ENCODE measurements at places on chromosomes 16 and 17.
A peak's percentile ranks its signal among the peaks of the same experiment; 100 is the strongest.

DNA sequence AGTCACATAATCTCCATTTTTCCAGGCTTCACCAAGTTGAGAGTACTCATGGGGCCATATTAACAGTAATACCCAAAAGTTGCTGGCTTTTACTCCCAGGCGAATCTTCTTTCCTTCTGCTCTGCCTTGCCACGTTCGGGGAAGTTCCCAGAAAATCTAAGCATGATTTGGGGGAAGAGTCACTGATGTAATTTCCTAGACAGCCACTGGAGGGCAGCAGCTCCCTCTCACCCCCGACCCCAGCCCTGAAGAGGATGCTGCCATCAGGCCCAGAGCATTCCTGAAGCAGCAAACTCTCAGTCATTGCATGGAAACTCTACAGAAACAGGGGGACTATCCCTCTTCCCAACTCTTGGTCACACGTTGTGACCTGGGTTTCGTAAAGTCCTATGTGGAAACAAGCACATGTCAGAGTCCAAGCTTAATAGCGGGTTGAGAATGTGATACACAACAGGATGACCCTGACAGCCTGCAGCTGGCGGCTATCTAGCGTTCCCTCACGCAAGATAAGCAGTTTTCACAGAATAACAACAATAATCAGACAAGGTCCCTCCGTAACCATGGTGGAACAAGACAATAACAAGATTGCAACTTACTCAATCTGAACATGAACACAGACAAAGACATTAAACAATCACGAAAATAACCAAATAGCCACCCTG is 43.8 kb upstream of the DHX40 start:
- peak; percentile 79 for DNase-seq

DNA sequence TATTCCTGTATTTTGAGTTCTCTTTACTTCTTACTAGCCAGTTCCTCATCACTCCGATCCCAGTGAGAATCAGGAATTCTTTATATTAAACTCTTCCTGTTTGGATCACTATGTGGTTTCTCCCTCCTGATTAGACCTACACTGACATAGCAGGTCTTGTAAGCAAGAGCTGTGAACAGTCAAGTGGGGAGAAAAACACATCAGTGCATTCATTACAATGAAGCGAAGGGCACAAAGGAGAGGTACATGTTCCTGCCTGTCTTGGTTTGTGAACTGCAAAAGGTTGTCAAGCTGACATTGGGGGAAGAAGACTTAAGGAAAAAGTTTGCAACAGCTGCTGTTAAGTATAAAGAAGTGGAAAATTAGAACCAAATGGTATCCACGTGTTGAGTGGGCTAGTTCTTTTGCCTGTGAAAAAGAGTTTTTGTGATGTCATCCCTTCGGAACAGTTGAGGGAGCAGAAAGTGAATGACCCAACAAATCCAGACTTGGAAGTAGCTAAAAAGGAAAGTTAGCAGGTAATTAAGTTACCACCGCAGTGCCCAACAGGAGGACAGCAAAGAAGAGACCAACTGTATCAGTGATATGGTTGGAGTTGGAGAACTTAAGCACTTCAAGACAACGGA is 23.0 kb upstream of the TRIM25 start:
- DNase-seq, result no peak

- no peak for DNase-seq
Measured at GRCh38 chr17:29740017-29740416, 117.3 kb upstream of the CORO6 start.

GRCh38 chr16:2475413-2476344 is 752 bp downstream of the TBC1D24 start:
- no peak for DNase-seq

DNA sequence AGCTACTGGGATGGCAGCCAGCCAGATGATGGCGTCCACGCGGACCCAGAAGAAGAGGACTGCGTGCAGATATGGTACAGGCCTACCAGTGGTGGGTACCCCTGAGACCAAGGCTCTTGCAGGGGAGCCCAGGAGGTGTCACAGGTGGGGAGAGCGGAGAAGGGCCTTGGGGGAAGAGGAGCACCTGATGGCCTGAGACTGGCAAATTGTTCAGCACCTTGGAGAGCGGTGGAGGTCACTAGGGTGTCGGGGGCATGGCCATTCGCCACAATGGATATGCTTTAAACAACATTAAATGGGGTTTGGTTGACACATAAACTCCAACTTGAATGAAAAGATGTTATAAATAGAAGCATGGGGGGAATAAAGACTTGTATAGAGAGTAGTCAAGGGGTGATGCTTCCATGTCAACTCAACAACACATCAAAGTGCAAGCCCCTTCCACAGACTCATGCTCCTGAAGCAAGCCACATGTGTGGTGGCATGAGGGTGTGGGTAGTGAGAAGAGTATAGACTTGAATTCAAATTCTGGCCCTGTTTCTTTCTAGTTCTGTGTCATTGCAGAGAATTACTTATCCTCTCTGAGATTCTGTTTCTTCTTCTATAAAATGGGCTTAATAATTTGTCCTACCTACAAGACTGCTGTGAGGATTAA is 22.2 kb downstream of the CLEC19A start:
- DNase-seq, result no peak

GRCh38 chr17:43356999-43357398 is 41.8 kb upstream of the ARL4D start:
- DNase-seq, result no peak

DNA sequence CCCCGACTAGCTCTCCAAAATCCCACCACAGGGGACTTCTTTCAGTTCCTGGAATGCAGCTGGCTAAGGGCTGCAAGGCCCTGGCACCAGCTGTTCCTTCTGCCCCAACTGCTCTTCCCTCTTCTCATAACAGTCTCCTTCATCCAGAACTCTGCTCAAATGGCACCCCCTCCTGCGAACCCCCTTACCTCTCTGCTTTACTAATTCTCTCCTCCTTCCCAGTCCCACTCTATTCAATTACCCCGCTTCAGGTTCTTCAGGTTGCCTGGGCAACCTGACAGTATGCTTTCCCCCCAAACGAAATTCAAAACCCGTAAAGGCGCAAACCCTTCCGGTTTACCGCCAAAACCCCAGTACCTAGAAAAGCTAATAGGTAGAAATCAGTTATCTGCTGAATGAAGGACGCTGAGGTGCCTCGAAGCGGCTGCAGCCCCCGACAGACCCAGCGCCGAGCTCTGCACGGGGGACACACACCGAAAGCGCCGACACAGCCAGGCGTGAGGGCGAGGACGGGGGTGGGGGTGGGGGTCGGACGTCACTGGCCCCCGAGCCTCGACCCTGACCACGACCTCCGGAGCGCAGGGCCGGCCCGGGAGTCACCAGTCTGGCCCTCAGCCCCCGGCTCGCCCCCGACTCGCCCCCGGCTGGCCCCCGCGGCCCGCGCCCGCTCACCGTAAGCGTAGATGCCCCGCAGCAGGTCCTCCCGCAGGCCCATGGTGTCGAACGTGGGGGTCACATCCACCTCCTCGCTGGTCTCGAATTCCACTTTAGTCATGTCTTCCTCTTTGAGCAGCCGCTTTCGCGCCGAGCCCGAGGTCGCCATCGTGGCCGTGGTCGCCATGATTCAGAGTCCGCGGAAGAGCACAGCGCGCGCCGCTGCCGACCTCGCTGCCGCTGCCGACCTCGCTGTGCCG is 550 bp downstream of the EIF4A3 start:
- DNase-seq, result no peak

- DNase-seq, result no peak
Measured at GRCh38 chr17:42566215-42566882, 551 bp upstream of the MLX start.

DNA sequence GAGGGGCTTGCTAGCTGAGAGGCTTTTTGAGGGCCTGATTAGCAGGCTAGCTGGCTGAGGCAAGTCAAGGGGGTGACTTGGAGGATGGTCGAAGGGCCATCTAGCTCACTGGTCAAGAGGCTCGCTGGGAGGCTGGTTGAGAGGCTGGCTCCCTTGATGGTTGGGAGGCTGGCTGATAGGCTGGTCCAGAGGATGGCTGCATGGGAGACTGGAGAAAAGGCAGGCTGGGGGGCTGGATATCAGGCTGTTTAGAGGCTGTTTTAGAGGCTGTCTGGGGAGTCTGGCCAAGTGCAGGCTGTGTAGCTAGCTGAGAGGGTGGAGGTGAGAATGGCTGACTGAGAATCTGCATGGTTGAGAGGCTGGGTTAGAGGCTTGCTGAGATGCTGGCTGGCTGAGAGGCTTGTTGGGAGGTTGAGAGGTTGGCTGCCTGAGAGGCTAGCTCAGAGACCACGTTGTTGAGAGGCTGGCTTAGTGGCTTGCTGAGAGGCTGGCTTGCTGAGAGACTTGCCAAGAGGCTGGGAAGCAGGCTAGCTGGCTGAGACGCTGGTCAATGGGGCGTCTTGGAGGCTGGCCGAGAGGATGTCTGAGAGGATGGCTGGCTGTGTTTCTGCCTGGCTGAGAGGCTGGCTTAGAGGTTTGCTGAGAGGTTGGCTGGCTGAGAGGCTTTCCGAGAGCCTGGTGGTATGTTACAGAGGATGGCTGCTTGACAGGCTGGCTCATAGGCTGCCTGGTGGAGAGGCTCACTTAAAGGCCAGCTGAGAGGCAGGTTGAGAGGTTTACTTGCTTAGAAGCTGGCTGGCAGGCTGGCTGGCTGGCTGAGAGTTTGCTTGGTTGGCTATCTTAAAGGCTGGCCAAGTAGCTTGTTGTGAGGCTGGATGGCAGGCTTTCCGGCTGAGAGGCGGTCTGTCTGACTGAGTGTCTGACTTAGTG is 36.6 kb upstream of the ACSM2B start:
- no peak for DNase-seq

- DNase-seq, result no peak
Measured at GRCh38 chr17:41593306-41593981, 6.7 kb upstream of the KRT14 start.

GRCh38 chr17:81405411-81405872 is 10.2 kb downstream of the BAHCC1 start:
- DNase-seq, result no peak

- DNase-seq, result no peak
Measured at GRCh38 chr17:602436-602835, 112.2 kb downstream of the VPS53 start.

DNA sequence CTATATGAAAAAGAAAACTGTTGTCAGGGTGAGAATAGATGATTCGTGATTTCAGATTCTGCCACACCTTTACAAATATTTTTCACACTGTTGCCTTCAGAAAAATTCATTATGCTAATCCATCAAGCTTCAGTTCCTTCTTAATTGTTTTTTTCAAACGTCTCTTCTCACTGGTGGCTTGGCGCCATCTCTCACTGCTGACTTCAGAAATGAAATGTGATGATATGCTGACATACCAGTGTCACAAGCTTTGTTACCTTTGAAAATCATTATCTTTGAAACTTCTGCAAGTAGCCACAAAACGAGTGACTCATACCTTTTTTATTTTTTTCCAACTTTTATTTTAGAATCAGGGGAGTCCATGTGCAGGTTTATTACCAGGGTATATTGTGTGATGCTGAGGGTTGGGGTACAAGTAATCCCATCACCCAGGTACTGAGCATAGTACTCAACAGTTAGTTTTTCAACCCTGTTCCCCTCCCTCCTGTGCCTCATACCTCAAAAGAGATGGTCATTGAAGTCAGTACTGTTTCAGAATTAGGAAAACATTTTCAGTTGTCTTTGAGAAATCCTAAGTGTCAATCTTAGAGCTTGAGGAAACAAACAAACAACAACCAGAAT is 14.0 kb upstream of the KRT222 start:
- DNase-seq, result no peak

GRCh38 chr16:86566966-86567700 is 504 bp downstream of the FOXC2 start:
- DNase-seq, result no peak

DNA sequence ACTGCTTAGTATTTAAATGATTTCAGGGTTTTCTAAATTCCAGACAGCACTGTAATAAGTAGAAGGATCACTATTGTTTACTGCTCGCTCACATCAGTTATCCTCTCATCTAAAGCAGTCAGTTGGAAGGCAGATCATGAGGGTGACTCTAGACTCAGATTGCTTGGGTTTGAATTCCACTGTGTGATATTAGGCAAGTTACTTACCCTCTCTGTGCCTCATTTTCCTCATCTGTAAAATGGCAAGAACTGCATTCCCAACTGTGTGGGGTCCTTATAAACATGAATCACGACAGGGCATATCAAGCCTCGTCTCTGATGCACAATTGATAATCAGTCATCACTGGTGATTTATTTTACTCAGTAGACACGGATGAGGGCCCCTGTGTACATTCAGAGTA is 15.1 kb downstream of the CLUAP1 start:
- no peak for DNase-seq

DNA sequence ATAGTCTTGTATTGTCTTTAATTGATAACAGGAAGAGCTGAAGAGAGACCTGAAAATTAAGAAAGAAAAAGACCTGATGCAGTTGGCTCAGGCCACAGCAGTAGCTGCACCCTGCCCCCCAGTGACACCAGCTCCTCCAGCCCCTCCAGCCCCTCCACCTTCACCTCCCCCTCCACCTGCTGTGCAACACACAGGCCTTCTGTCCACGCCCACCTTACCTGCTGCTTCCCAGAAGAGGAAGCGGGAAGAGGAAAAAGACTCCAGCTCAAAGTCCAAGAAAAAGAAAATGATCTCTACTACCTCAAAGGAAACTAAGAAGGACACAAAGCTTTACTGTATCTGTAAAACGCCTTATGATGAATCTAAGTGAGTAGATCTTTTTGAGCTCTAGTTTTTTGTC is 36.8 kb downstream of the C17orf58 start:
- no peak for DNase-seq

- no peak for DNase-seq
Measured at GRCh38 chr16:29316761-29317183, 89.7 kb downstream of the NPIPB11 start.

- no peak for DNase-seq
Measured at GRCh38 chr16:73068541-73069401, 20.8 kb upstream of the ZFHX3 start.

- DNase-seq, result no peak
Measured at GRCh38 chr17:50634224-50634914, at the start of gene ABCC3. TSS of gene ABCC3 (plus strand) at chr17:50634881. CDS start at chr17:50634937, 56 bp downstream.

All from cardiac septum (tissue), 1 donor.